ENCODE measurements at places on chromosomes 1 and 21.
A peak's percentile ranks its signal among the peaks of the same experiment; 100 is the strongest.

DNA sequence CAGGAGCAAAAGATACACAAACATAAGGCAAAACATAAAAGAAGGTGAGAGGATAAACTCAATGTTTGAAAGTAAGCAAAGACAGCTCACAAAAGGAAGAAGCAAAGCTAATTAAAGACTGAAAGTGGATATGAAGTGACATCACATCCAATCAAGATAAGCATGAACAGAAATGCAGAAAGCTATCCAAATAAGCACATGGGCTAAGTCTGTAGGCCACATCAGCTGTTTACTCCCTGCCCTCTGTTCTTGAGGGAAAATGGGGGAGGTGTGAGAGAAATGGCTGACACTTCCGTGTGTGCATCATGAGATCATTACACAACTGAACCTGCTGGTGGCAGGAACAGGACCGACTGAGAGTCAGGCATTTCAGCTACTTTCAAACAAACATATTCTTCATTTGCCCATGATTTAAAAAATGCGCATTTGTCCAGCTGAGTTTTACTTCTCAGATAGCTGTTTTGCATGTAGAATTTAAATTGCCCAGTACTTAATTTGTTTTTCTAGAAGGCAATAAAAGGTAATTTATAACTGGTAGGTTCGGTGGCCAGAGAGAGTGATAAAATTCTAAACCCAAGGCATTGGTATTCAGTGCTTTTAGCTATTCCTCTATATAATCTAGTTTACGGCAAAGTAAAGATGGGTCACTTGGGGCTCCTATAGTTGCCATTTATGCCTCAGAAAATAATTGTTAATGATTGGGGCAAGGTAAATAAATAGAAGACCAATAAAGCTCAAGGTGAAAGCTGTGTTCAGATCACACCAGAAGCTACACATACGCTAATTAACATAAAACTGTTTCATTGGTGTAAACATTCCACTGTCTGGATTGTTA lies 27.2 kb upstream of the MAN1A2 start:
- H3K4me3 ChIP-seq = no peak overlapping the region
- H3K27ac ChIP-seq = no peak overlapping the region
- H3K36me3 ChIP-seq = no peaks in the 10 kb centered on the region
- no peaks in the 10 kb centered on the region for H3K4me1 ChIP-seq

DNA sequence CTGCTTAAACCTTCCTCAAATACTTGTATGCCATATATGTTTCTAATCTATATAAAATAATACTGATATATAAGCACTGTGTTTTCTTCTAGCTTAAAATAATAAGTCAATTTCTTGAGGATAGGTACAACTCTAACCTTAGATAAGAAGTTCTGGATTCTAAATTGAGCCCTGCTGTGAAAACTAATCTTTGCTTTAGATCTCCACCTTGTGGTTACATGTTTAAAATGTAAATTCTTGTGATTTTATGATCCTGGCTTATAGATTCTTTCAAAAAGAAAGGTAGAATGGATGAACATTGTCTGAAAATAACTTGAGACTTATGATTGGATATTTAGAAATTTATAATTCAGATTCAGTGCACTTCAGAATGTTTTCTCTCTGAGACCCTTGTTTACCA lies 38.9 kb upstream of the HMCN1 start:
- no peaks in the 10 kb centered on the region for H3K4me1 ChIP-seq
- no peak overlapping the region for H3K27ac ChIP-seq

GRCh38 chr1:159141584-159142390 lies 29.6 kb upstream of the CADM3 start:
- no peaks in the 10 kb centered on the region for H3K36me3 ChIP-seq
- no peaks in the 10 kb centered on the region for H3K4me1 ChIP-seq
- H3K4me3 ChIP-seq = no peak overlapping the region
- H3K27me3 ChIP-seq = no peaks in the 10 kb centered on the region
- DNase-seq = no peak

GRCh38 chr1:3676581-3677470 lies 24.5 kb downstream of the TP73 start:
- no peaks in the 10 kb centered on the region for H3K27me3 ChIP-seq
- H3K4me3 ChIP-seq = no peak overlapping the region
- H3K27ac ChIP-seq = no peak overlapping the region
- H3K4me1 ChIP-seq = no peaks in the 10 kb centered on the region
- DNase-seq = no peak

GRCh38 chr1:226563666-226564065 lies 15.1 kb downstream of the STUM start:
- H3K4me3 ChIP-seq = no peak overlapping the region
- H3K27ac ChIP-seq = no peak overlapping the region
- H3K36me3 ChIP-seq = no peaks in the 10 kb centered on the region
- H3K27me3 ChIP-seq = no peaks in the 10 kb centered on the region
- DNase-seq = no peak

GRCh38 chr21:42421018-42421793 lies 17.5 kb downstream of the UBASH3A start:
- no peaks in the 10 kb centered on the region for H3K36me3 ChIP-seq
- no peaks in the 10 kb centered on the region for H3K4me1 ChIP-seq
- H3K4me3 ChIP-seq = no peak overlapping the region
- no peak overlapping the region for H3K27ac ChIP-seq

DNA sequence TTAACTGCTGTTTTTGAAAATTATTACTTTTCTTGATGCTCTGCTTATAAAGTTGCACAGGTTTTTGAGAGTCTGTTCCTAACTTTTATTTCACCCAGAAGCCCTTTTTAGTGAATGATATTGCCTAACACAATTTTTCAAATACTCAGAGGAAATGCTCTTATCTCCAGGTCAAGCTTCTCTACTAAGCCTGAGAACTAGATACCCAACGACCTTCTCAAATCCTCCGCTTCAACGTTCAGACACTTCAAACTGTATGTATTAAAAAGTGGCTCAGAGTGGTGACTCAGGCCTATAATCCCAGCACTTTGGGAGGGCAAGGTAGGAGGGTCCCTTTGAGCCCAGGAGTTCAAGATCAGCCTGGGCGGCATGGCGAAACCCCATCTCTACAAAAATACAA lies 88.5 kb downstream of the ASH1L start:
- no peak for DNase-seq
- H3K4me1 ChIP-seq = no peaks in the 10 kb centered on the region
- peaks cover 6% of the 10 kb centered on the region for H3K36me3 ChIP-seq
- no peak overlapping the region for H3K4me3 ChIP-seq

- H3K4me3 ChIP-seq = no peak overlapping the region
- no peak for DNase-seq
- H3K27me3 ChIP-seq = no peaks in the 10 kb centered on the region
- no peaks in the 10 kb centered on the region for H3K36me3 ChIP-seq
Observed at GRCh38 chr21:28228636-28228995, 764.1 kb downstream of the LTN1 start.

GRCh38 chr1:228058172-228058948 lies 24.1 kb upstream of the ARF1 start:
- no peaks in the 10 kb centered on the region for H3K4me1 ChIP-seq
- H3K27ac ChIP-seq = no peak overlapping the region

- H3K36me3 ChIP-seq = no peaks in the 10 kb centered on the region
- peaks cover 20% of the 10 kb centered on the region for H3K4me1 ChIP-seq
- DNase-seq = no peak
- H3K27ac ChIP-seq = no peak overlapping the region
Observed at GRCh38 chr1:27139980-27140379, 14.9 kb downstream of the SLC9A1 start.

- peaks cover 7% of the 10 kb centered on the region for H3K36me3 ChIP-seq
- H3K27ac ChIP-seq = peak overlapping the region; percentile 48
- no peaks in the 10 kb centered on the region for H3K27me3 ChIP-seq
- DNase-seq = no peak
- no peak overlapping the region for H3K4me3 ChIP-seq
- no peaks in the 10 kb centered on the region for H3K4me1 ChIP-seq
Observed at GRCh38 chr1:16326833-16327404, 25.4 kb downstream of the FBXO42 start.

DNA sequence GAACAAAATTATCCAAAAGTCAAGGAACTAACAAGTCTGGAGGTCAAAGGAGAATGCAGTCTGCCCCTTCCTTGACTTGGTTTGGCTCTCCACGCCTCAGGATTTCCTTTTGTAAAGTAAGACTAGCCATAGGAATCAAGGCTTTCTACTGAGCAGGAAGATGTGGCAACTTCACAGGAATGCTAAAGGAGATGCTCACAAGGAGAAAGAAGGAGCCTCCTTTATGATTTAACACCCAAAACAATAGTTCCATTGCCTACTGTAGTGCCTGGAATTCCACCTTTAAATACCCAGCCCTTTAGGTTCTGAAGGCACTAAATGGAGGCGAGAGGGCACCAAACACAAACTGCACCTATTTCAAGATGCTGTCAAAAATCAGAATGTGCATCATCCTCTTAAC lies 176.3 kb upstream of the NFIA start:
- no peak for DNase-seq
- peaks cover 23% of the 10 kb centered on the region for H3K4me1 ChIP-seq
- no peaks in the 10 kb centered on the region for H3K36me3 ChIP-seq
- H3K4me3 ChIP-seq = no peak overlapping the region
- H3K27ac ChIP-seq = no peak overlapping the region

GRCh38 chr1:34822202-34822601 lies 29.4 kb downstream of the GJA4 start:
- no peaks in the 10 kb centered on the region for H3K36me3 ChIP-seq
- H3K4me3 ChIP-seq = no peak overlapping the region
- H3K27ac ChIP-seq = no peak overlapping the region
- H3K4me1 ChIP-seq = peaks cover 21% of the 10 kb centered on the region
- H3K27me3 ChIP-seq = no peaks in the 10 kb centered on the region

DNA sequence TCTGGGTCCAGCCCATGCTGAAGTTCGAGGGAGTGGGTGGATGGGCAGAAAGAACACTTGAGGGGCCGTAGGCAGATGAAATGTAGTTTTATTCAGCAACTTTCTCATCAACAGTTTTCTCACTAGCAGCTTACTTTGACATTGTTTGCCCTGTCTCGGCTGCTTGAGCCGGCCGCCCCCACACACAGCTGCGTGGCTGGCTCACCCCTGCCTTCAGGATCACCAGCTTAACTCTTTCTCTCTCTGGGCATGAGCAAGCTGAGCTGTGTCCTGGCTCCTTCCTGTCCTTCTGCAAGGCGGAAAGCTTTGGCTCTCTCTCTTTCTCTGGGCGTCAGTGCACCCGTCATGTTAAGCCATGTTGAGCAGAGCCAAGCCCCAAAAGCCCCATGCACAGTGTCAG lies 104.4 kb upstream of the GNG12 start:
- H3K4me3 ChIP-seq = no peak overlapping the region
- no peaks in the 10 kb centered on the region for H3K27me3 ChIP-seq
- no peaks in the 10 kb centered on the region for H3K4me1 ChIP-seq
- no peak overlapping the region for H3K27ac ChIP-seq
- no peak for DNase-seq

DNA sequence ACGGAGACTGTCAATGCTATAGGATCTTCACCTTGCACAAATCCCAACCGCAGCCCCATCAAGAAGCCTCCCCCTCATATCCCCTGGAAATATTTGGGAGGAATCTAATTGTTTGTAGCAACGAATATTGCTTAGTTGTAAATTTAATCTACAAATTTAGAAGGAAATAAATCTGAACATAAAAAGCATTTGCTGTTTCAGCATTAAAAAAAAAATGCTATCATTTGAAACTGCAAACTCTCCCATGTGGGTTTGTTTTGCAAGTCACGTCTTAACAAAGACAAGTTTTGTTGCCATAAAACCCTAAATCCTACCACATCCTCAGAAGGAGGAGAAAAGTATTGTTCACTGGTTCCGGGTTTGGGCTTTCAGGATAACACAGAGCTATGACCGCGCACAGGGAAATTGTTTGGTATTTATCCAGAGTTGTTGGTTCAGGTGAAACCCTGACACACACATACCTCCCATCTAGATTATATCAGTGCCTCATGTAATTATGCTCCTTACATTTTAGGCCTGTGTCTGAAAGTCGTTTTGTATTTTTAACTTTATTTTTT lies 279.6 kb downstream of the TM2D1 start:
- H3K4me1 ChIP-seq = peaks cover 16% of the 10 kb centered on the region
- H3K27me3 ChIP-seq = no peaks in the 10 kb centered on the region
- H3K36me3 ChIP-seq = no peaks in the 10 kb centered on the region
- DNase-seq = no peak

DNA sequence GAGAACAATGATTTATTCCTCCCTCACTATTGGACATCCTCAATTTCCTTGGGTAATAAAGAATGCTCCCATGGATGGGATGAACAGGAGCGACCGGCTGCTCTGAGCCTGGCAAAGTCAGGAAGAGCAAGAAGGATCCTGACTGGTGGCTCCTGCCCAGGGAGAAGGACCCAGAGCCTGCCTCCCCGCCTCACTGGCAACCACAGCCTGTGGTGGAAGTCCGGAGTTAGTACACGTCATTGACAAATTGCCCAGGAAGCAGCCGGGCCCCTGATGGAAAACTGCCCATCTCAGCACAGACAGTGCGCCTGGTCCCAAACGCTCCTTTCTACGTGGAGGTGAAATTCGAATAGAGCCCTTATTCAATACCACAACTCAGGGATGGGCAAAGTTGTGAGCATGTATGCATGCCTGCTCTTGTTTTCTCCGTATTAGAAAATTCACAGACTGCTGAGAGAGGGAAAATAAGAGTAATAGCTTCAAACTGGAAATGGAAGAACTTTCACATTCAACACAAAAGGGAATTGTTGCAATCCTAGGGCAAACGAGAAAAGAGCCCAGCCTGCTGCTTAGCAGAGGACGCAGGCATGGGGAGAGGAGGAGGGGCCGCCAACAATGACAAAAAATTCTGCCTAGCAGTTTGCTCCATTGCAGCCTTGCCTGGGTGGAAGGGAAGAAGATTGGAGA lies 397.1 kb upstream of the VAMP3 start:
- H3K4me1 ChIP-seq = no peaks in the 10 kb centered on the region
- no peak overlapping the region for H3K4me3 ChIP-seq
- DNase-seq = no peak

DNA sequence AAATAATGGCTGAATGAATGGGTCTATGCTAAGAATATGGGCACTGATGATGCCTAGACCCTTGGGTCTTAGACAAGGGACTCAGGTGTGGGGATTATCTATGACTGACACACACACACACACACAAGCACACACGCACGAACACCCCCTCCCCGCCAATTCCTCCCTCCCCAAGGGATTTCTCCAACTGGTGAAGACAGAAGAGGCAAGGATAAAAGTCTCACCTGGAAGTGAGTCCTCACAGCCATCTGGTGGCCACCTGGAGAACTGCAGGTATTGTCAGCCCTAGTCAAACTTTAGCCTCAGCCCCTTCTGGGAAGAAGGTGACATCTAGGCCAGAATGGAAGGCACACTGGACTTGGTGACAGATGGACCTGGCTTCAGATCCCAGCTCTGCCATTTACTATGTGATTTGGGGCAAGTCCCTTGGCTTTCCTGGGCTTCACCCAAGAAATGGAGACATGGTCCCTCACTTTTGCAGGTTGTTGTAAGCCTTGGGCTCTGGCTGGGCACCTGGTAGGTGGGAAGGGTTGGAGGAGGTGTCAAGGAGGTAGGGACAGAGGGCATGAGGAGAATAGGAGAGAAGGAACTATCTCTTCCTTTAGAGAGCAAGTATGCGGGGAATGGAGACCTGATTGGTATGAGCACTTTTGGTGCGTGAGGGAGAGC lies 4.0 kb upstream of the GPR3 start:
- peaks cover 13% of the 10 kb centered on the region for H3K4me1 ChIP-seq
- H3K27ac ChIP-seq = no peak overlapping the region
- no peaks in the 10 kb centered on the region for H3K27me3 ChIP-seq

Measured in ascending aorta (tissue), 2 donors.